ENCODE measurements at places on chromosomes 2 and 18.

DNA sequence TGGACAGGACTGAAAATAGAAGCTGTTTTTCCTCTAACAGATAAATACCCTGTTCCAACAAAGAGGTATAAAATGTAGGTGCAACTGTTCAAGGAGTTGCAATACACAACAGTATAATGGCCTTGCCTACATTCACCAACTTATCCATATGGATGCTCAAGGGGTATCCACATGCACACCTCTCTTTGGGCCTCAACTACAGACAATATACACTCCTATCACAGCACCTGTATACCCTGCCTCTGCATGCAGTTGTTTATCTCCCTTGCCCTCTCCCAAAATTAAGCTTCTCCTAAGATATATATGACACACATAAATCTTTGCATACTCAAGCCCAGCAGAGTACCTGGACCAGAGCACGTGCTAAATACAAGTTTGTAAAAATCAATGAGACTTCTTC, 37.3 kb downstream of the DARS1 start:
- DNase-seq: no peak

DNA sequence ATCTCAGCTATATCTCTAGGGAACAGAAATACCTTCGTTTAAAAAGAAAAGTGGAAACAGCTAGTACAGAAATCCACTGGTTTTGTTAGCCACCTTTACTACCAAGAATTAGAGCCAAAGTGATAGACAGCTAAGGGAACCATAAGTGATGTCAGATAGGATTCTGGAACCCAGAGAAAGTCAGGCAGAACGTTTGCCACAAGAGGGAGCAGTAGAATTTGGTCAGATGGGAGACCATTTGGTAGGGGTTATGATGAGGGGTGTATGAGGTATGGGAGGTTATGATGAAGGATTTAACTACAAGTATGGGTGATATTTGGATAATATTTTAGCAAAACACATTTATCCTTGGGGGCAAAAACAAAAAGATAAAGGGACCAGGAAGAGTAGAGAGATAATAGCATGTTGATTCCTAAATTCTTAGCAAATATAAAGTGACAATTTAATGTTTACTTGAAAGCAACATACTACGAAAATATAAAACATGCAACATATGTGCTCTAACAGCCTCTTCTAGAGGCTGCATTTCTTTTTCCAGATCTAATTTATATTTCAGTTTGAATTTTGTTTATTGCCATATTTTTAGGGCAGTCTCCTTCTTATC, 3.3 kb downstream of the SLC8A1 start:
- DNase-seq: no peak

GRCh38 chr2:6992794-6993228, 75.6 kb downstream of the RNF144A start:
- DNase-seq: no peak

DNA sequence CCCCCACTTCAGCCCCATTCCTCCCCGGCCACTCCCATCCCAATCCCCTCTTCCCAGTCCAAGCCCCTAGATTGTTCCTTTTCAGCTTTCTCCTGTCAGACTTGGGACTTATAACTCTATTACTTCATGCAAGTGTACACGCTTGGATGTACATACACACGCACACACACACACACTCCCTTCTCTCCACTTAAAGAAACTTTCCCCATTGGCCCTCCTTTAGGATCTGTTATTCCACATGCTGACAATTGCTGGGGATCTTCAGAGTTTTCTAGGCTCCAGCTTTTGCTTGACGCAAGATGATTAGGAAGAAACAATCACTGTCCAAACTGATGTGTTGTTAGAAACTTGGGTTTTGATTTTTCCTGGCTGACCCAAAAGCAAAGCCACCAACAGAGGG, 75.4 kb downstream of the CDK15 start:
- no peak for DNase-seq

GRCh38 chr2:27829791-27830190, 58.3 kb downstream of the MRPL33 start:
- DNase-seq: no peak

DNA sequence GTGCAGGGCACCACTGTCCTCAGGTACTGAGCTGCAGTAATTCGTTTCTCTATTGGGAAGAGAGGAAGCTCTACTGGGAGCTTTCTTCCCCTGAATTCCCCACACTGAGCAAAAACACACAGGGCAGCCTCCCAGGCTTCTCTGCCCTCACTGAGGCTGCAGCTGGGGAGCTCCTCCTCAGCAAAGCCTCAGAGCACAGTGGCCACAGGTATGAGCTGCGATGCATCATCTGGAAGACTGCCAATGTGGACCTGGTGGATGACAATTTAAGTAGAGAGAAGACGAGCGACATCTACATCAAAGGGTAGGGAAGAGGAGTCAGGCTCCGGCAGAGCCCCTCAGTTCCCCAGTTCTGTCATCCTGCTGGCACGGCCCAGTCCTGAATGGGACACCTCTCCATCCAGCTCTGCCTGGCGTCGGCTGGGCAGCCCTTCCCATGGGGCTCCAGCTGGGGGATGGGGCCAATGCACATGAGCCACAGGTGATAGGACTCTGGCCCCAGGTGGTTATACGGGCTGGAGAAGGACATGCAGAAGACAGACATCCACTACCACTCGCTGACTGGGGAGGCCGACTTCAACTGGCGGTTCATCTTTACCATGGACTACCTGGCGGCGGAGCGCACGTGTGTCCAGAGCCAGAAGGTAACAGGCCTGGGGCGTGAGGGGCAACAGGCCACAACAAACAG, 37.6 kb downstream of the LMAN2L start:
- no peak for DNase-seq

DNA sequence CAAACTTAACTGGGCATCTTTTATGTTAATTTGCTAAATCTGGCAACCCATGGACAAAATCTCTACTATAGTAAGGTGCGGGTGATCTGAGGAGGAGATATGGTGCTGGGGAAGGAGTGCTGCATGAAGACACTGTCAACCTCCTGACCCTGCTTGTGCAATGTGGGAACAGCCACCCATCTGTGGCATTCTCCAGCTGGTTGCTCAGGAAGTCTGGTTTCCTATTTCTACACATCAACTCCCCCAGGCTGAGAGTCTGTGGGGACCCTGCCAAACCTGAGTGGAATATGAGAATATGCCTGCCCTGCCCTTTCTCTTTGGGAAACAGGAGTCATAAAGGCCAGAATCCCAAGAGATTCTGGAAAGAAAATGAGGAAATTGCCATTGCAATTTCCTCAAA, 60.1 kb upstream of the PAX3 start:
- no peak for DNase-seq

GRCh38 chr2:176567361-176567760, 298.1 kb downstream of the MTX2 start:
- no peak for DNase-seq

- no peak for DNase-seq
These were observed 35.5 kb downstream of the TMEFF2 start for GRCh38 chr2:192159208-192159607.

GRCh38 chr18:56926734-56927133, 220.2 kb upstream of the BOD1L2 start:
- no peak for DNase-seq

DNA sequence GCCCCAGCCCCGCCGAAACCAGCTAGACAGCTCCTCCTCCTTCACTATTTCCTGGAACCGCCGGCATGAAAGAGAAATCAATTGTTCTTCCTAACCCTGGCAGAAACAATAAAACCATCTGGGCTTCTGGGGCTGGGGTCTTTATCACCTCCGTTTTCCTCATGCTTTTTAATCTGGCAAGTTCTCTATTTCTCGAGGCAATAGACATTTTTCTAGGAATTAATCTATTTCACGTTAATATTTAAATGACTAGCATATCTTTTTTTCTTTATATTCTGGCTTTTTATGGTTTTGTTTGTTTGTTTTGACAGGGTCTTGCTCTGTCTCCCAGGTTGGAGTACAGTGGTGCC, 1.4 kb upstream of the KIF1A start:
- no peak for DNase-seq

DNA sequence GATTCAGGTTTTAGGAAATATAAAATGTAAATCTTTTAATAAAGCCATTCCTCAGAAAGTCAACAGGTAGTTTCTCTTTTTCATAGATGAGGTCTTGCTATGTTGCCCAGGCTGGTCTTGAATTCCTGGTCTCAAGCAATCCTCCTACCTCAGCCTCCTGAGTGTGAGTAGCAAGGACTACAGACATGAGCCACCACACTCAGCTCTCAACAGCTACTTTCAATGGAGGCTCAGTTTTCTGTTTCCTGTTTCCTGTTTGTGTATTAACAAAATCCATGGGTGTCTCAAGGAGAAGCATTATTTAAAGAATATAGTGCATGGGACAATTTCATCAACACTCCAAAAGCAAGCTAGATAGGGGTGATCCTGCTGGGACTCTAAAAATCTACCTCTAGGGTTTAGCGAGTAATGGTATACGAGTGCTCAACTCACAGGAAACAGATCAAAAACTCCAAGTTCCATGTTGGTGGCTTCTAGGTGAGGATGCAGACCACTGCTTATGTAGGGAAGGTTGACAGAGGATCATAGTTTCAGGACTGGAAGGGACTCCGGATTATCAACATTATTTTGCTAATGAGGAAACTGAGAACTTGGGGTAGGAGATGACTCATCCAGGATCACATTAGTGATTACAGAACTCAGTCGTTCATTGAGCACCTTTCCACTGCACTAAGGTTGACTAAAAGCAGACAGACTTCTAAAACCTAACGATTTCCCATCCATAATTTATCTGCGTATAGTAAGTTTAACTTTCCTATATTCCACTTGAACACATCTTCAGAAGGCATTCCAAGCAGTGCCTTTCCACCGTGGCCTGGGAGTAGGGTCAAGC, 61.7 kb upstream of the WIPF1 start:
- DNase-seq: no peak

DNA sequence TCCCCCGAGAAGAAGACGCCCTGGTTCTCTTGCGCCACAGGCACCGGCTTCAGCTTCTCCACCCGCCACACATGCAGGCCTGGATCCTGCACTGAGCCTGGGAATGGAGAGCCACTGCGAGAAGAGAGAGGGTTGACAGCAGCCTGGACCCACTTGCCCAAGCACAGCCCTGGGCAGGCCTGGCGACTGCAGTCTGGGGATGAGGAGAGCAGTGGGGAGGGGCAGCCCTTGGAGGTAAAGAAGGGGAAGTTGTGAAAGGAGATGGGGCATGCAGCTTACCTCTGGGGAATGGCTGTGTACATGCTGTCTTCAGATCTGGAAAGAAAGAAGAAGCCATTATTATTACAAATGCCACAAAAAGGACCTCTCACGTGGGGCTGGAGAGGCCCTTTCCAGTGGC, 8.3 kb downstream of the CAPG start:
- no peak for DNase-seq

DNA sequence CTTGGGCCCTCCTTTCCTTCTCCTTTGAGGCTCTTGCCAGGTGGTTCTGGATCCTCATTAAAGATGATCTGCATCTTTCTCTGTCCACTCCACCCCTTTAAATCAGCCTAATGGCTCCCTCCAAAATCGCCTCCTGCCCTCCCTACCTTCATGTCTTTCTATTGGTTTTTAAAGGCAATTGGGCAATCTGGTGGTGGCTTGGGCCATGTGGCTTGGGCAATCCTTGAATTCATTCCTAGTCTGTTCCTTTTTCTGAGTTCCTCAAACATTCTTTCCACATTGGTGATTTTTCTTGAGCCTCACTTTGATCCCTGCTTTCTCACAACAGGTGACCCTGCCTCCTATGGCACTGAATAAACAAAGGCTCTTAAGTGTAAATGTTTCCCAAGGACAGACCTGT, 266.2 kb upstream of the REV1 start:
- DNase-seq: no peak
